Progenitor cell of endocrine pancreas (in vitro differentiated cells): ENCODE measurements at places on chromosomes 12 and 14.

DNA sequence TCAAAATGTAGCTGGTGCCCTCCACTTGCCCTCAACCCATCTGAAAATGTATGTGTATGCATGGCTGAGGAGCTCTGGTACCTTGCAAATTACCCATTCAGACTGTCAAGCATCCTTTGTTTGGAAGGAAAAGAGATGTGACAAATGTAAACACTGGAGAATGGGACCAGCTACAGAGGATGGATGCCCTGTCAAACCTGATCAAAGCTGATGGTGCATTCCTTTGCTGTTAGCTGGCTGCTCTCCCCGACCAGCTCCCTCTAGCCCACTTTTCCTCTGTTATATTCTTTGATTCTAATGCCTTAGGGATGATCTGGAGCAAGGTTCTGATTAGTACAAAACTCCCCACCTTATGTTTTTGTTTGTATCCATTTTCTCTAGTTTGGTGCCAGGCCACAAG, 310.3 kb downstream of the C12orf75 start:
- DNase-seq = no peak

GRCh38 chr12:1885599-1886245, 32.7 kb downstream of the CACNA2D4 start:
- no peak for DNase-seq

GRCh38 chr12:90015228-90015627, 306.6 kb upstream of the ATP2B1 start:
- no peak for DNase-seq

GRCh38 chr12:104410326-104410725, 46.4 kb upstream of the CHST11 start:
- DNase-seq = no peak

DNA sequence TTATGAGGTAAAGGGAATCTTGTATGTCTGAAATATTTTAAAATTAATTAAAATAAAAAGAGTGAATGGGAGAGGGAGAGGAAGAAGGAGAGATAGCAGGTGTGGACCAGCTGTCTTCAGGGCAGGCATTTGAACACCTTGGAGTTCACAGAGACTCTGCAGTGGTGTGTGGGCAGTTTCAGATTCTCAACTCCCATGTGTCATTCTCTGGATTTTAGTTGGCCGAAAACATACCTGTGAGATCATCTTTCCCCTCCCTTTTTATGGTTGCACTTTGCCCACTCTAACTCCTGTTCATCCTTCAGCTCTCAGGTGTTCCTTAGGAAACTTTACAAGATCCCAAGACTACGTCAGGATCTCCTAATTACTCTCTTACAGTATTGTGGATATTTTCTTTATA, 108.1 kb downstream of the ERC1 start:
- no peak for DNase-seq

- DNase-seq = no peak
Observed at GRCh38 chr12:113232840-113233585, 11.7 kb downstream of the TPCN1 start.

DNA sequence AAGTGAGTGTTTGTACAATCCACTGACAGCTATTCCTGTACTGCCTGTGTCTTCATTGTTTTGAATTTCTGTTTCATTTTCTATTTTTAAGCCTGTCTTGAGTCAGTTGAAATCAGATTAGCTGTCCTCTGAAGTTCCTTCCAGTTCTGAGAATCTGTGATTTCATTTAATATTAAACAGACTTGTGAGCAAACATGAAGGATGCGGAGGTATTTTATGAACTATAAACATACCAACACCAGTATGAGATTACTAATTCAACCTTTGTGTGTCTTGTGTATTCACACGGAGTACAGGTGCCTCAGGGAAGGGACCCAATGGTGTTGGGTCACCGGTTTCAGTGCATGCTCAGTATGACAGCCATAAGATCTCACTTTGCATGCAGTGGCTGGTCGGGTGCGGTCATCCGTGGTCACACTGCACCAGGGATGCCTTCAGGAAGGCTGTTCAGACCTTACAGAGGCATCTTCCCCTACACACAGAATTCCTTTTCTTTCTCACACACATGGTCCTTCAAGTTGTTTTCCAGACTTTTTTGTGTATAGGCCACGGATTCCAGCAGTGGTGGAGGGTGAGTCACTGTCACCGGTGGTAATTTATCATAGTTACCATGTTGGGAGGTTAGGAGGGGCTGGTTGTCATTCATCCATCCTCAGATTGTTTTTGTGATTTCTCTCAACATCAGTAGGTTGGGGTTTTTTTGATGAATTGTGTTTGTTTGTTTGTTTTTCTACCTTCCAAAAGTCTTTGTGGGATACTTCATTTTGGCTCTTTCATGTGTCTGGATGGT, 103.0 kb upstream of the SFSWAP start:
- no peak for DNase-seq

- no peak for DNase-seq
Observed at GRCh38 chr14:74826574-74826973, 49.4 kb downstream of the PROX2 start.

- no peak for DNase-seq
Observed at GRCh38 chr12:81520064-81520945, 238.8 kb downstream of the PPFIA2 start.

- DNase-seq = no peak
Observed at GRCh38 chr12:92442782-92443181, 260.0 kb upstream of the PLEKHG7 start.

DNA sequence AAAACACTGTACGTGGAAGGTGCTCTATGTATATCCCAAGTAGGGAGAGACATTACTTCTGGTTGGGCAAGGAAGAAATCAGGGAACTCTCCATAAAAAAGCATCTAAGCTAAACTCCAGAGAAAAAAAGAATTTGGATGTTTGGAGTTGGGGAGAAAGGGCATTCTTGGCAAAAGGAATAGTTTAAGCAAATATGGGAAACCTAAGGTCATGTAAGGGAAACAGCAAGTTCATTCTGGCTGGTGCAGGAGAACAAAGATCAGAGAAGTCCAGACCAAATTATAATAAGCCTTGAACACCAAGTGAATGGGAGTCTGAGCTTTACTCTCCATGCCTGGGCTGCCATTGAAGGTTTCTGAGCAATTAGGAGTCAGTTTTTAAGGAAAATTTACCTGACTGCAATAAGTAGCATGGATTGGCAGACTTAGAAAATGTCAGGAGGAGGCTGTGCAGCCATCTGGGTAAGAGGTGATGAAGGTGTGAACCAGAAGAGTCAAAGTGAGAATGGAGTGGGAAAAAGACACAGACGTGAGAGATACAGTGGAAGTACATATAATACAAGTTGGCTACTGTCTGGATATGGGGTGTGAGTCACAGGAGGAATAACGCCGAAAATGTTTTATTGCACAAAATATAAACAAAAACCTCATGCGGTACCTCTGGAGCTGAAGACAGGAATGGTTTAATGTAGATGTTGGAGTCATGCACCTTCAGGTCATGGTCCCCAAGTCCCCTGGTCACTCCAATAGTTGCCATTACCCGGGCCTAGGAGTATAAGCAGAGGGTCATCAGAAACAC, 222.6 kb downstream of the MON2 start:
- DNase-seq = no peak

- DNase-seq = no peak
Observed at GRCh38 chr14:89425931-89426330, 8.9 kb upstream of the FOXN3 start.

- no peak for DNase-seq
Observed at GRCh38 chr12:116559162-116559935, at the start of gene MAP1LC3B2. Gene MAP1LC3B2, plus strand, starts transcription at chr12:116559381. Its CDS starts 16,562 bp downstream, at chr12:116575943.

GRCh38 chr12:19998411-19998810, 369.9 kb upstream of the PDE3A start:
- no peak for DNase-seq

GRCh38 chr12:57157588-57158173, 10.3 kb upstream of the LRP1-AS start:
- no peak for DNase-seq

DNA sequence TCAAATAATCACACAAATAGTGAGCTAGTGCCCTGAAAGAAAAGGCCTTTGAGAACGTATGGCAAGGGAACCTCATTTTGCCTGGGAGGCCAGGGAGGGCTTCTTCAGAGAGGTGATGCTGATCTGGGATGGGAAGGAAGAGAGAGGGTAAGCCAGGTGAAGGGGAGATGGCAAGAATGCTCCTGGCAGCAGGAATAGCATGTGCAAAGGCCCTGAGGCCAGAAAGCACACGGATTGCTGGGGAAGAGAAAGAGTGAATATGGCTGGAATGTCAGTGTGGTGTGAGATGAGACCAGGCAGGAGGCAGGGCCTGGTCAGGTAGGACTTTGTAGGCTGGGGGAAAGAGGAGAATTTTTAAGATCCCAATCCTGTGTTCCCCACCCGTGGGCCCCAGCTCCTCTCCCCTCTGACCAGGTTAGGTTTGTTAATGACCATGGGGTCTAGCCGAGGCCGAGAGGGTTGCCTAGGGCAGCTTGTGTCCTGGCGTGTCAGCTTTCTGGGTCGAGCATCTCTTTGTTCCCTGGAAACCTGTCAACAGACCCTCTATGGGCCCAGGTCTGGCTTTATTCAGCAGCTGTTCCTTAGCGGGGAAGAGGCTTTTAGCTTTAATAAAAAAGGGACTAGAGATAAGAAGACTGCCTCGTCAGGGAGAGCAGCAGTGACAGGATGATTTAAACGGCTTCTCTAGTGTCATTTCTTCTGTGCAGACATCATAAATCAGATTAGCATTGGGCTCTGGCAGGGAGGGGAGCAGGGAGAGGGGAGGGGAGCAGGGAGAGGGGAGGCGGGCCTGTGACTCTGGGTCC, 123.4 kb downstream of the ADCK1 start:
- no peak for DNase-seq

GRCh38 chr12:121232977-121233627, 23.2 kb downstream of the P2RX4 start:
- no peak for DNase-seq

- DNase-seq = no peak
Observed at GRCh38 chr12:20483776-20484175, 115.4 kb downstream of the PDE3A start.

GRCh38 chr12:11840366-11840765, 190.9 kb downstream of the ETV6 start:
- DNase-seq = no peak

GRCh38 chr12:57213058-57213715, 3.4 kb upstream of the NXPH4 start:
- DNase-seq = peak; percentile 80

DNA sequence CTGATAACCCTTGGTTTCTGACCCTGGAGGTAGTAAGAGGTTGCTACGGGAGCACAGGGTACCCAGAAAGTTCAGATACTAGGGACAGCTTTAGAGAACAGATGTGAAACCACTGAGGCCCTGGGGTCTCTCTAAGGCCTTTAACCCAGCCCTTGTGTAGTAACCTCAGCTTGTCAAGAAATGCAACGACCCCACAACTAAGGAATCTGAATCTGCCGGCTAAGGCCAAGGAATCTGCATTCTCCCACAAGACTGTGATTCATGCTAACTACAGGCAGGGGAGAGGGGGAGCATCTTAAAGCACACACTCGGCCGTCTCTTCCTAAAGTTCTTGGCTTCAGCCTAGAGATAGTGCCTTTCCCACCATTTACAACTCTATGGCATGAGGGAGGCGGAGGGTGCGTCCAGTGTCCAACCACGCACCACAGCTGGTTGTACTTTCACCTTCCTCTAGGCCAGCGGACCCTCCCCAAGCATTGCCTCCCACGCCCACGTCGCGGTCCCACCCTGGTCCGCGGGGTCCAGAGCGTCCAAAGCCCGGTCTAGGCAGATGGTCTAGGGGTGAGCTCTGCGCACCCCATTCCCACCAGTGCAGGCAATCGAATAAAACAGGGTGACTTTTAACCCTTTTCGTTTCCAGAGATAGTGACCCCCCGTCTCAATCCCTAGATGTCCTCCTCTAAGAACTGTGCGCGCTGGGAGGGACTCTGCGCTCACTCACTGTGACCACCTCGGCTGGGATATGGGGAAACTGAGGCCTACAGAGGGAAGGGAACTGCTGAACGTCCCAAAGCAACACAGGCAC, 735 bp upstream of the VASH1 start:
- DNase-seq = no peak

GRCh38 chr12:85866986-85867776, 6.9 kb upstream of the NTS start:
- no peak for DNase-seq

DNA sequence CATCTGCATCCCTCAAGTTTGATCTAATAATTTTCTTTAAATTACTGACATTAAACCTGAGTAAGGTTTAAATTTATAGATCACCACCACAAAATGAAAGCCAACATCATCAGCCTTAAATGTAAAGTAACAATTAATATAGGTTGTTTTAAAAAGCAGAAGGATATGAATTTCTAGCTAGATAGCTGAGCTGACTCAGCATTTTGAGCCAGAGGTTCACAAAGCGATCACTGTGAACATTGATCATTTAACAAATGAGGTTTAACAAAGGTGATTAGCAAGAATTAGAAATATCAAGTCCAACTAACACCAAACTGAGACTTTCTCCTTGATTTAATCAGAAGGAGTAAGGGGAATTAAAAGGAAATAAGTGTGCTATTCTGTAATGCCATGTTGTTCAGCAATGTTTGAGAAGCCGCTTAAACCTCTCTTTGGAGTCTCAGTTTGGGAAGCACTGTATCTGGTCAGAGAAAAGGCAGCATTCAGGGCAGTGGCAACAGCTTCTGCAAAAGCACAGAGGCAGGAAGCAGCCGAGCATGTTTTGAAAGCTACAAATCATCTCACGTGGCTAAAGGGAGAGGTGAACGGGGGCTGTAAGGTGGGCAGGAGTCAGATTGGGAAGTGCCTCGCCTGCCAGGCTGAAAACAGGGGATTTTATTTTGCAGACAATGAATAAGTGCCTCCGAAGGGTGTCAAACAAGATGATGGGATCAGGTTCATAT, 19.6 kb downstream of the RIMBP2 start:
- no peak for DNase-seq

DNA sequence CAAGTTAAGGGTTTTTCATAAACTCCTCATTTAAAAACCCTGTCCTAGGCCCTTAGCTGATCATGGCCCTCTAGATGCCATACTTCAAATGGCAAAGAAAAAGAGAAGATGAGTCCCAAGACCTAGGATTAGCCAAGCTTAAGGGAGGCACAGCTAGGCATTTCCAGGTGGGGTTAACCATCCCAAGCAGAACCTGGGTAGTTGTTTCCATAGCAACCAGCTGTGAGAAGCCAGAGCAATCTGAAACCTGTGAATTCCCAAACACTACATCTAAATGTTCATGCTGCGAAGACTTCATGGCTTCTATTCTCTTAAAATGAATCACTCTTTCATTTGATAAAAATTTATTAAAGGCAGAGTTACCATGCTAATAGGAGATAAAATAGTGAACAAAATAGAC, 372.9 kb downstream of the C12orf50 start:
- no peak for DNase-seq

DNA sequence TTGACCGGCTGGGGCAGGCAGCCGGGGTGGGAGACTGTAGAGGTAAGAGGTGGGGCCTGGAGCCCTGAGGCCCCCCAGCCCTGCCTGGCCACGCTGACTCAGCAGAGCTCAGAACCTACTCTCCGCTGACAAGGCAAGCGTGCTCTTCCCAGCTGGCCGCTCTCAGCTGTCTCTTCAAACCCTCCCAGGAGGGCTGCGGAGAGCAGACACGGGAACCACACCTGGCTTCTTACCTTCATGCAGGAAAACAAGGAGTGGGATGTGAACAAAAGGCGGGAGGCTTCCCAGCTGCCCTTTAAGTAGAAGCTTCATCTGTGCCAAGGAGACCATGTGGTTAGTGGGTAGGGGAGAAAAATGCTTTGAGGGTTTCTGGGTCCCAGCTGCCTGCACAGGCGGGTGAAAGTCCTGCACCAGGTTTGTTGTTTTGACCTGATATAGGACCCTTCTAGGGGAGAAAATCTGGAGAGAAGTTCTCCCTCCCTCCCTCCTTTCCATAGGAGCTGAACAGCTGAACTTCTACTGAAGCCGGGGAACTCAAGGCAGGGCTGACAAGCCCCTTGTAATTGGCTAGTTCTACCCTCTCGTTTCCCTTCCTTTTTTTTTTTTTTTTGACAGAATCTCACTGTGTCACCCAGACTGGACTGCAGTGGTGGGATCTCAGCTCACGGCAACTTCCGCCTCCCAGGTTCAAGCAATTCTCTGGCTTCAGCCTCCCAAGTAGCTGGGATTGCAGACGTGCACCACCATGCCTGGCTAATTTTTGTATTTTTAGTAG, 12.8 kb upstream of the TESC start:
- DNase-seq = no peak
